Glomerular endothelial cell (primary cell): ENCODE measurements at places on chromosomes 3 and 15.

DNA sequence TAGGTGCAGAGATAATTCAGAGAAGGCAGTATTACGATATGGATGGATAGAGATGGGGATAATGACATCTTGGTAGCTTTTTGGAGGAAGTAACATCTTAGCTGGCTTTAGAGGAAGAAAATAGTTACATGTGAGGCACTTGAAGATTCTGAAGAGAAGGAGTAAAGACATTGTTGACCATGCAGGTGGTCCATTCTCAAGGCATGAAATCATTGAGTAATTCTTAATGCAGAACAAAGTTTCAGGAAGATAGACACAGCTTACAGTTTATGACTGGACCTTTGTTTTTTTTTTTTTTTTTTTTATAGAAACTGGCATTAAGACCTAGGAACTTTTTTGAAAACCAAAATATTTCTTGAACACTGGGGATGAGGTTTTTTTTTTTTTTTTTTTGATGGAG is 28.2 kb downstream of the MBNL1 start:
- no peak for DNase-seq

- DNase-seq = no peak
Observed at GRCh38 chr3:120196333-120196732, 88.7 kb downstream of the GPR156 start.

- DNase-seq = no peak
Observed at GRCh38 chr15:67825881-67826716, 790 bp downstream of the SKOR1 start.

DNA sequence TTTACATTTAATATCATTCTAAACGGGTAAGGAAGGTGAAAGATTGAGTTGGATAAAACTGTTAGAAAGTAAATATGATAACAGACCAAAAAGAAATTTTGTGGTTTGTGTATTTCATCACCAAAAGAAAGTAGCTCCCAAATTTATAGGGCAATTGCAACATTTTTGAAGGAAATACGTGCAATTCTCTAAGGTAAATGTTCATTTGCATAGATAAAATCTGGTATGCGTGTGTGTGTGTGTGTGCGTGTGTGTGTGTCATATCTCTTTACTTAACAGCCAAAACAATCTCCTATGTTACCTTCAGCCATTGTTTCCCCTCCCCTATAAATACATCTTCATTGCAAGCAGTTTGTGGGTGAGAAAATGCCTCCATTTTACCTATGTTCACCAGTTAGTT is 208.4 kb downstream of the TNIK start:
- DNase-seq = no peak

DNA sequence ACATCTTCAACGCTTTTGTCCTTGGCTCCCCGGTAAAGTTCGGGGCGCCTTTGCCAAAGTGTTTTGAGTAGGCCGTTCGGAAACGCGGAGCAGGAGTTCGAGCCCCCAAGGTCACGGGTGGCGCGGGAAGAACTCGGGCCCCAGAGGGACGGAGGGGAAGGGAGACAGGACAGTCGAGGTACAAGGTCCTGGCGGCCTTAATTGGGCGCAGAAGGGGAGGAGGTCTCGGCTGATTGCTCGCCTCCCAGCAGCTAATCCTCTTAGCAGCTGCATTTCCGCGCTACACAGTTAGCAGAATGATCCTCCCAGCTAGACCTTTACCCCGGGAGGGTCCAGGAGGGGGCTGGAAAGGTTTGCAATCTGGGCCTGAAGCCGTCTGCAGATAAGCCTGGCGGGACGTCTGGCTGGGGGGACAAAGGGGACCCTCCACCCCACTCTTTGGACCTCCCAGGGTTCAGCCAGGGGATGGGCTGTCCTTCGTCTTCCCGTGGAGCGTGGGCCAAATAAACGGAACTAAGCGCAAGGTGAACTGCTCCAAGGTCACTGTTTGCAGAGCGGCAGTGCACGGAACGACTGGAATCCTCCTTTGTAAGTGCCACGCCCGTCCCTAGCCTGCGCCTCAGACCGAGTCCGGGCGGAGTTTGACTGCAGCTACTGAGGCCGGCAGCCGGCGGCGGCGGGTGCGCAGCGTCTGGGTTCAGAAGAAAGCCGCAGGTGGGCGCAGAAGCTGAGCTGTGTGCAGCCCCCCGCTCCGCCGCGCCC is 7.2 kb downstream of the EOMES start:
- no peak for DNase-seq
